ENCODE measurements at places on chromosomes 7 and 10.

DNA sequence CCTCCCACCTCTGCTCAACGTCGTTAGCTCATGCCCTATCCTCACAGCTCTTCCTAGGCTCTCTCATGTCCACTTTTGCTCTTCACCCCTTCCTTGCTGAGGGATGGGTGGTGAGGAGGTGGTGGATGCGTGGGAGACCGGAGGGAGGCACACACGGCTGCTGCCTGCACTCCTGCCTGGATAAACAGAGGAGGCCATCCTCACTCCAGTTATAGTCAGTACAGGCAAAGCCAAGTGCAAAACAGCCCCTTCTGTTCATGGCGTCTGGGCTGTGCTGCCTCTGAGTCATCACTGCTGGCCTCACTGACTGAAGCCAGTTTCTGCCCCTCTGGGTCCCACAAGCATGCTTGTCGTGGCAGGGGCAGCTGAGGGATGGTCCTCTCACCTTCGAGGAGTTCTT is 31.9 kb upstream of the LRRC4 start:
- DNase-seq = no peak

GRCh38 chr7:105367458-105367857 is 21.3 kb downstream of the SRPK2 start:
- DNase-seq = no peak

GRCh38 chr7:18538554-18539250 is 43.2 kb downstream of the HDAC9 start:
- no peak for DNase-seq

DNA sequence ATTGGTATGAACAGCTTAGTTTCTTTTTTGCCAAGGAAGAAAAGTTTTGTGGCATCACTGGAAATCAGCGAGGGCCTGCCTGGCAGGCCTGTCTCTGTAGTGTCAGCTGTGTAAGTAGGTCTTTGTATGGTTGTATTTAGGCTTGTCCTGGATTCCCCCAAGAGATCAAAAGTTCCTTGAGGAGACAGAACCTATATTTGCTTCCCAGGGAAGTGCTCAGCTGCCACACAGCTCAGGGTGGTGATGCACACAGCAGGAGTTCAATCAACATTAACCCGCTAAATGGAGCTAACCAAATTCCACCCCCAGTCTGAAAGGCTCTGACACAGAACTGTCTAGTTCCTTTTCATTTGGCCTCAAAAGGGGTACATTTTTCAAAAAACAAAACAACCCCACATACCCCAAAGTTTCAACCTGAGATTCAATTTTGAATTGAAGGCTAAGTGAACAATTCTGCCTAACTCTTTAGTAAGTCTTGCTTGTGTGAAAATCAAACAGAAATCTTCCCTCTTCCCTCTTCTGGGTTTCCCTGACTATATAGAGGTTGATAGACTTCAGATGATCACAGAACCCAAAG is 124.4 kb downstream of the CLEC2L start:
- DNase-seq = no peak

- DNase-seq = no peak
These were observed 574.4 kb downstream of the PTPRN2 start for GRCh38 chr7:158013085-158013668.

- no peak for DNase-seq
These were observed 11.4 kb upstream of the KPNA7 start for GRCh38 chr7:99219185-99219767.

DNA sequence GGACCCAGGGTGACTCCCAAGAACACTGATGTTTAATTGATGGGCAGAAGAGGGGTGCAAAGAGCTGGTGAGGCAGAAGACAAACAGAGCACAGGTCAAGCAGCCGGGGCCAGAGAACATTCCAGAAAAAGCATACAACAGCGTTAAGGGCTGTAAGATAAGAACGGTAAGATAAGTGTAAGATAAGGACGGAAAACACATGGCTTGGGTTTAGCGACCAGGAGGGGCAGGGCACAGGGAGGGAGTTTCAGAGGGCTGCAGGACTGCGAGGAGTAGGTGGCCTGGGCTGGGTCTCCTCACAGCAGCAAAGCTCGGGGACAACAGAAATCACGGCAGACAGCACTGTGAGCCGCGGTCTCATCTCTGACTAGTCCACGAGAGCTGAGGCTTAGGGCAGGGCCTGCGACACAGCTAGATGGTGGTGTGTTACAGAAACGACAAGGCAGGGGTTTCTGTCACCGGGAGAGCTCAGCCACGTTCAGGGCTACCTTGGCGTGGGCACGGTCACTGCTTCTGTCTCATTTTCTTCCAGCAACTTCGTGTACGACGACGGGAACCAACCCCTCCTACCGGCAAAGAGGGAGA is 24.6 kb downstream of the BRI3 start:
- DNase-seq = no peak

- no peak for DNase-seq
These were observed 104.1 kb downstream of the LHPP start for GRCh38 chr10:124565565-124566221.
